ENCODE measurements at places on chromosomes 3 and 15.

DNA sequence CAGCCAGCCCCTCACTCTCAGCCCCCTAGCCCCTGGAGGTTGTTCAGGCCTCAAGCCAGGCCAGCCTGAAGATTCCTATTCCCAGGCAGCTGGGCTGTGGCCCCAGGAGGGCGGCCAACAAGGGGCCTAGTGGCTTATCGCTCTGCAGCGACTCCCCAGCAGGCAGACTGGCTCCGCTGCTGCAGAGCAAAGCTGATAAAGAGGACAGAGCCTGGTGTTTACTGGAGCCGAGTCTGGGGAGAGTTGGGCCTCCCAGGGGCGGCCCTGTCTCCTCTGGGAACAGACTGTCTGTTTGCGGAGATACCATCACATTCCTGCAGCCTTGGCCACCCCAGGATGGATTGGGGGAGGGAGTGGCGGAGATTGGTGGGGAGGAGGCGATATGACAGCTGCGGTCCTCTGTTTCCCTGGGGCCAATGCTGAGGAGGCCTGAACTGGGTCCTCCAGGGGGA lies 22.4 kb upstream of the SMAD6 start:
- DNase-seq = no peak

- no peak for DNase-seq
Observed at GRCh38 chr3:81462921-81463320, 298.5 kb downstream of the GBE1 start.

GRCh38 chr3:39639344-39640236 lies 169.8 kb upstream of the MYRIP start:
- DNase-seq = peak; percentile 45

GRCh38 chr3:14439501-14440167 lies 37.2 kb downstream of the SLC6A6 start:
- no peak for DNase-seq
